ENCODE measurements at places on chromosomes 7 and 10. TPM values are rescaled to one million over a fixed set of nuclear protein-coding genes. Genes with fewer than 3 reads are reported as not detected.

DDX21 gene
- 35.4 TPM for total RNA-seq

DNA sequence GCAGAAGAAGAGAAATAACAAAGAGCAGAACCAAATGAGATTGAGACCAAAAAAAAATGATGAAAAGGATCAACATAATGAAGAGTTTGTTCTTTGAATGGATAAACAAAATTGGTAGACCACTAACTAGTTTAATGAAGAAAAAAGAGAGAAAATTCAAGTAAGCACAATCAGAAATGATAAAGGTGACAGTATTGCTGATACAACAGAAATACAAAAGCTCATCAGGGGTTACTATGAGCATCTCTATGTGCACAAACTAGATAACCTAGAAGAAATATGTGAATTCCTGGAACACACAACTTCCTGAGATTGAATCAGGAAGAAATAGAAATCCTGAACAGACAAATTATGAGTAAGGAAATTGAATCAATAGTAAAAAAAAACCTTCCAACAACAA, 157.1 kb downstream of the ZEB1 start:
- no peaks in the 10 kb centered on the region for H3K4me1 ChIP-seq
- no peaks in the 10 kb centered on the region for H3K36me3 ChIP-seq
- no peak overlapping the region for H3K4me3 ChIP-seq
- no peaks in the 10 kb centered on the region for H3K27me3 ChIP-seq
- DNase-seq, result no peak
- no peak overlapping the region for H3K27ac ChIP-seq

ZFAND2A gene
- 20.3 TPM for total RNA-seq

- H3K27me3 ChIP-seq, result no peaks in the 10 kb centered on the region
- H3K4me1 ChIP-seq, result no peaks in the 10 kb centered on the region
- no peak overlapping the region for H3K27ac ChIP-seq
Observed at GRCh38 chr7:34596887-34597286, 61.1 kb upstream of the NPSR1 start.

AKR1C4 gene
- total RNA-seq, result not detected

MYOZ1 gene
- total RNA-seq, result 0.73 TPM

DNA sequence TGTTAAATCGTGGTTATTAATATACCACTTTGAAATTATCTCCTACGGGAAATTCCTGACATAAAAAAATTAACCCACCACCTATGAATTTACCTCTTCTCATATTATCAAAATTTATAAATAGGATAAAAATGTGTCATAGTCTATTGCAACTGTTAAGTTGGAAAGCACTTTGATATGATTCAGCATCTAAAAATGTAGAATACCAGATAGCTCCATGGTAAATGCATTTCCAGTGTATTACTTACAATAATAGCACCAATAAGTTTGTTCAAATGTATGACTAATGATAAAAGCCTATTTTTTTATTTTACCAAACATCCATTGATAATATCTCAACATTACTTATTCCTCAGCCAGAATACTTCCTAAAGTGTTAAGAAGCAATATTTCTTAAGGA, 13.6 kb upstream of the KCND2 start:
- DNase-seq, result no peak
- no peak overlapping the region for H3K4me3 ChIP-seq
- no peaks in the 10 kb centered on the region for H3K36me3 ChIP-seq

LRRN3 gene
- total RNA-seq, result not detected

DNA sequence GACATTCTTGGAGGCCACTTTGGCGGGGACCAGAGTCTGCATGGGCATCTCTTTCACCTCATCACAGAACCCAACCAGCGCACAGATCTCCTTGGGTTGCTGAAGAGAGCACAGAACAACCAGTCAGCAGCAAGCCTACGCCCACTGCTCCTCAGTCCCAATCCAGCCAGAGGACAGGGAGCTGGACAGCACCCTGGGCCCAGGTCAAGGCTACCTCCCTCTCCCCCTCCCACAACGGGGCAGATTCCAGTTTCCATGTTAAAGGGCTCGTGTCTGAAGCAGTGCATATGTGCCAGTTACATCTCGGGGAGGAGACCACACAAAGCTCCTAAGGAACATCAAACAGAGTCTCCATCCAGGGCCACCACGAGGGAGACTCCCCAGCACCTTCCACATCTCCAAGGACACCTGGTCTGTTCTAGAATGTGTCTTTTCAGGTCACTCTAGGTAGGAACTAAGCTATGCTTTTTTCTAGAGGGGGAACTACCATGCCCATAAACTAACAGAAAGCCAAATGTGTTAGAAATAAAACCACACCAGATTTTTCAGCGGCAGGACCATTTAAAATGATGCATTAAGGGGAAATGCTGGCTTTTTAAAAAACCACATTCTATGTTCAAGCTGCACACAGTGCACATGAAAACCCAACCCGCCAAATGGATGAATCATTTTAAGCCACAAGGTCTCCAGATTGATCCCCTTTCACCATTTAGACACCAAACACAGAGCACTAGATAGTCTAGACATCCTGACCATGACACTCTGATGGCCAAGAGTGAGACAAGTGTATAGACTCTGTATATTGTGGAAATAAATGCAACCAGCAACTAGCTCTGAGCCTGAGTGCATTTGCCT, 28.9 kb downstream of the PSAP start:
- H3K27me3 ChIP-seq, result no peaks in the 10 kb centered on the region
- peaks cover 8% of the 10 kb centered on the region for H3K4me1 ChIP-seq
- no peak overlapping the region for H3K4me3 ChIP-seq
- no peak for DNase-seq
- peaks cover 98% of the 10 kb centered on the region for H3K36me3 ChIP-seq
- no peak overlapping the region for H3K27ac ChIP-seq

DNA sequence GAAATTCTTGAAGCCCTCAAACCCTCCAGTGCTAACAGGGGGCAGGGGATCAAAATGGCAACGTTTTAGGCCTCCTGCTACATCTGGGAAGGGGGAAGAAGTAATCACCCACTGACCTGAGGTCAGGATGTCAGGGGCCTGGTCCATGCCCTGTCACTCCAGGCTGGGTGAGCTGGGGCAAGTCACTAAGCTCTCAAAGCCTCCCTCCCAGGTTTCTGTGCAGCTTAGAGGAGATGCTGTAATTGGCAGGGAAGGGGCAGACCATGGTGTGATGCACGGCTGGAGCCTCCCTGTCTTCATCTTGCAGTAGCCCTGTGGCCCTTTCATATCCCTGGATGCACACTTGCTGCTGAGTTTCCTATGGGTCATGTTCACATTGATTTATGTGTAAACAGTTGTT, 27.2 kb downstream of the LEP start:
- no peaks in the 10 kb centered on the region for H3K36me3 ChIP-seq
- no peak for DNase-seq
- H3K4me3 ChIP-seq, result no peak overlapping the region
- no peak overlapping the region for H3K27ac ChIP-seq

- DNase-seq, result no peak
- no peaks in the 10 kb centered on the region for H3K36me3 ChIP-seq
- no peak overlapping the region for H3K4me3 ChIP-seq
- no peak overlapping the region for H3K27ac ChIP-seq
- H3K4me1 ChIP-seq, result no peaks in the 10 kb centered on the region
Observed at GRCh38 chr7:48170506-48170905, 752 bp upstream of the ABCA13 start.

GRCh38 chr10:129307141-129307540, 159.9 kb upstream of the MGMT start:
- no peaks in the 10 kb centered on the region for H3K27me3 ChIP-seq
- no peaks in the 10 kb centered on the region for H3K36me3 ChIP-seq
- H3K4me3 ChIP-seq, result no peak overlapping the region
- no peak overlapping the region for H3K27ac ChIP-seq
- no peak for DNase-seq

- H3K4me3 ChIP-seq, result no peak overlapping the region
- H3K27ac ChIP-seq, result no peak overlapping the region
- H3K4me1 ChIP-seq, result no peaks in the 10 kb centered on the region
- DNase-seq, result no peak
- no peaks in the 10 kb centered on the region for H3K27me3 ChIP-seq
Observed at GRCh38 chr7:2199528-2199927, 33.2 kb downstream of the MAD1L1 start.

GRCh38 chr7:101903515-101903868, 86.1 kb downstream of the CUX1 start:
- H3K4me1 ChIP-seq, result peaks cover 21% of the 10 kb centered on the region
- DNase-seq, result no peak
- H3K36me3 ChIP-seq, result no peaks in the 10 kb centered on the region

DNA sequence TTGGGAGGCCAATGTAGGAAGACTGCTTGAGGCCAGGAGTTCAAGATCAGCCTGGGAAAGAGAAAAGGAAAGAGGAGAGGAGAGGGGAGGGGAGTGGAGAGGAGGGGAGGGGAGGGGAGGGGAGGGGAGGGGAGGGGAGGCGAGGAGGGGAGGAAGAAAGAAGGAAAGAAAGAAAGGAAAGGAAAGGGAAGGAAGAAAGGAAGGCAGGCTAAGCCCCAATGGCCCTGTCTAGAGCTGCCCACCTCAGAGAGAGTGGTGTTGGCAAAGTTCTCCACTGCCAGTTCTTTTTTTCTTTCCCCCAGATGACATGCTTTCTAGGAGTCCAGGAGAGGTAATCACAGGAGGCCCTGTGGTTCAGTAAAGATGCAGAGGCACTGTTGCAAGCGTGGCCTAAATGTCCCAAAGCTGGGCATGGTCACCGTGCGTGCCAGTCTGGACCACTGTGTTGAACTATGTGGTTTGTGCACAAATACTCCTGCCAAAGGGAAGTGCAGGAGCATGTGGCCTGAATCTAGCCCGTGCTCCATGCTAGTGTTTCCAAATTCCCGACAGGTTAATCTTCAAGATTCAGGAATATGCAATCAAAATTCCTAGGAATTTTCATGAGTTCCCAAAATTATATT, 39.7 kb downstream of the ODAD2 start:
- no peaks in the 10 kb centered on the region for H3K4me1 ChIP-seq
- H3K36me3 ChIP-seq, result no peaks in the 10 kb centered on the region
- H3K4me3 ChIP-seq, result no peak overlapping the region
- H3K27me3 ChIP-seq, result no peaks in the 10 kb centered on the region

- no peak for DNase-seq
- H3K27me3 ChIP-seq, result no peaks in the 10 kb centered on the region
- no peaks in the 10 kb centered on the region for H3K36me3 ChIP-seq
- H3K4me3 ChIP-seq, result no peak overlapping the region
- no peak overlapping the region for H3K27ac ChIP-seq
Observed at GRCh38 chr7:11609096-11609670, 222.8 kb downstream of the THSD7A start.

FERD3L gene
- not detected for total RNA-seq

OR2A25 gene
- total RNA-seq, result not detected

SAMD9L gene
- 1.2 TPM for total RNA-seq

DNA sequence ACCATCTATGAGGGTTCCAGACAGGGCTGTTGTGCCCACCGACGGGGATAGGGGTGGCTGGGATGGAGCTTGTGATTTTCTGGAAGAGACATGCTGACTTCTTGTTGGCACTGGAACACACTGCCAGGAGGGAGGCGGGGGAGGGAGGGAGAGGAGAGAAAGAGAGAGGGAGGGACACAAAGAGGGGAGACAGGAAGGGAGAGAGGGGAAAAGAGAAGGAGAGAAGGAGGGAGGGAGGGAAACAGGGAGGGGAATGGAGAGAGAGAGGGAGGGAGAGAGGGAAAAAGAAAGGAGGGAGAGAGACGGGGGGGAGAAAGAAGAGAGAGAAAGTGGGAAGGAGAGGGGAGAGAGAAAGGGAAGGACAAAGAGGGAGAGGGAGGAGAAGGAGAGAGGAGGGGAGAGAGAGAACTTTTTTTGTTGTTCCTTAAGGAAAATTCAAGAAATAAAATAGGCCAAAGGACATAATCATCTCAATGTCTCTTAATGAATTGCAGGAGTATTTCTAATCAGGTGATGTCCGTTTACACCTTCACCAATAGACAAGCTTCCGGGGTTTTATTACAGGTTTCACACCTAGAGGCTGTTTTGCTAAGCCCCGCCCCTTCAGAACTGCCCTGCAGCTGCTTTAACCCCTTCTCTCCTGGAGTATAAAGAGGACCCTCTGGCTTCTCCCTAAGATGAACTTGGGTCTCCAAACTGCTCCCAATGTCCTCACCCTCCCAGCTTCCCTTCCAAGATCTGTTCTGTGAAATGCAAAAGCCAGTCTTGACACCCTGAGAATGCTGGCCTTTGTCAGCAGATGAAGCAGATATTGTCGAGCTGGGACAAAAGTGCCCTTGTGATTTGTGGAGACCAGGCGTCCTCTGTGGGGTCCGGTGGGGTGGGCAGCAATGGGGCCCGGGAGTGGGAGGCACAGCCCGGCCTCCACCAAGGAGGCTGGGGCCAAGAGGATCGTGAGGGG, 82.0 kb upstream of the GTF2IRD1 start:
- peaks cover 3% of the 10 kb centered on the region for H3K4me1 ChIP-seq
- no peak overlapping the region for H3K4me3 ChIP-seq
- no peaks in the 10 kb centered on the region for H3K27me3 ChIP-seq
- peaks cover 11% of the 10 kb centered on the region for H3K36me3 ChIP-seq

DNA sequence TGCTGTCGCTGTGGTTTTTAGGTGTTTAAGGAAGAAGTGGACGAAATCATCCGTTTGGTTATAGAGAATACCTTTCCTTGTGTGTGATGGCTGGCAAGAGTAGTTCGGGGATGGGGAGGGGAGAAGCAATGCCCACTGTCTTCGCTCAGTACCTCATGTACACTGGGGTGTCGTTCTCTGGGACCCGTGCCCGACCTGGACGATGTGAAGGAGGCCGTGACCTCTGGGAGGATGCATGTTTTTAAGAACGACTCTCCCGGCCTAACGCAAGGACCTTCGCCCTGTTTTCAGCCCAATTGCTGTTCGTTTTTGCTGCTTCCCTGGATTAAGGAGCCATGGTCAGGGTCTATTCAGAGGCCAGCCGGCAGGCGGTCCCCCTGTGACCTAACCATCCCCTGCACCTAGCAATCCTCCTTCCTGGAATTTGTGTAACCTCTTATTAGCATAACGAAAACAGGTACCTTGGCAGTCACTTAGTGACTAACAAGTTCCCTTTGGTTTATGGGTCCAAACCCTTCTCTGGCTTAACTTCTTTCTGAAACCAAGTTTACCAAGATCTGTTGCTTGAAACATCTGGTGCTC, 1.3 kb downstream of the NFE2L3 start:
- peaks cover 18% of the 10 kb centered on the region for H3K27me3 ChIP-seq
- H3K4me3 ChIP-seq, result peak overlapping the region; percentile 75
- H3K36me3 ChIP-seq, result no peaks in the 10 kb centered on the region
- H3K4me1 ChIP-seq, result peaks cover 50% of the 10 kb centered on the region
- H3K27ac ChIP-seq, result peak overlapping the region; percentile 19

DNA sequence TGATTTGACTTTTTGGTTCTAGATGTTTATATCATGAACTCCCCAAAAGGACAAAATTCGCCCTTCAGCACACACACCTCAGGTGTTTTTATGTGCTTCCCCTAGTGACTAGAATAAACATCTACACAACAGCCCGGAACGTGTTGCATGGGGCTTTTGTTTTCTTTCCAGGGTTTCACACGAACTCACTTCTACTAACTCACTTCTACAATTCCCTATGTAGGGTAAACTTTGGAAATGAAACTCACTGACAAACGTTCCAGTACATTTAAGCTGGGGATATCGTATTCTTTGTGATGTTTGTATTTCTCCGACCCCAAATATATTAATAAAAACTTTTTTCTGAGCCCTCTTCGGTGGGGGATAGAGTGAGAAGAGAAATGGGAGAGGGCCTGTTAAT, 1.4 kb downstream of the TRA2A start:
- H3K4me3 ChIP-seq, result peak overlapping the region; percentile 61
- no peaks in the 10 kb centered on the region for H3K36me3 ChIP-seq
- no peaks in the 10 kb centered on the region for H3K27me3 ChIP-seq
- H3K27ac ChIP-seq, result peak overlapping the region; percentile 96
